Activated gamma-delta T cell treated with Interleukin-2 at 50 U/mL for 16 hours (primary cell): ENCODE measurements at places on chromosomes 3 and 15.

GRCh38 chr3:55369141-55369847 is 117.8 kb downstream of the WNT5A start:
- DNase-seq = no peak

GRCh38 chr3:66350601-66351000 is 129.8 kb downstream of the SLC25A26 start:
- DNase-seq = no peak

GRCh38 chr3:165383381-165383780 is 187.2 kb upstream of the SLITRK3 start:
- DNase-seq = no peak

GRCh38 chr3:119542168-119542767 is 17.1 kb downstream of the CD80 start:
- DNase-seq = no peak
